ENCODE measurements at places on chromosomes 4 and X.
A peak's percentile ranks its signal among the peaks of the same experiment; 100 is the strongest.

DNA sequence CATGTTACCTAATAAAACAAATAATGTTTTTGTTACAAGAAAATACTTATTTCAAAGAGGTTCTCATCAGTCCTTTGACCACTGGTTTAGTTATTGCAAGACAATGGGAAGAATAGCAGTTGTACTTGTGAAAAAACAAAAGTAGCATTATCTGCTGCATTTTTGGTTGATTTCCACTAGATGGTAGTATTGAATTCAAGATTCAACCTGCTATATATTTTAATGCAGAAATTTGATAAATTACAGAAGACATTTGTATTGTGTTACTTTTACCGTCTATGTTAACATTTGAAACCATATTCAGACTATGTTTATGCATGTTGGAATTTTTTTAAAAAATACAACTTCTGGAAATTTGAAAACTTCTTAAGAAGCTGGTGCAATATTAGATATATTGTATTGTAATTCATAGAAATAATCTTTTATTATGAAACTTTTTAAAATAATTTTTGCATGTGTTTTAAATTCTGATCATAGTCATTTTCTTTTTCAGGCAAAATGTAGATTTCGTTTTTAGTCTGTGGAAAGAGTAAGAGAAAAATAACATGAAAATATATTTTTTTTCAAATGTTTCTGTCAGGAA is 56.4 kb downstream of the SPCS3 start:
- DNase-seq, result no peak

DNA sequence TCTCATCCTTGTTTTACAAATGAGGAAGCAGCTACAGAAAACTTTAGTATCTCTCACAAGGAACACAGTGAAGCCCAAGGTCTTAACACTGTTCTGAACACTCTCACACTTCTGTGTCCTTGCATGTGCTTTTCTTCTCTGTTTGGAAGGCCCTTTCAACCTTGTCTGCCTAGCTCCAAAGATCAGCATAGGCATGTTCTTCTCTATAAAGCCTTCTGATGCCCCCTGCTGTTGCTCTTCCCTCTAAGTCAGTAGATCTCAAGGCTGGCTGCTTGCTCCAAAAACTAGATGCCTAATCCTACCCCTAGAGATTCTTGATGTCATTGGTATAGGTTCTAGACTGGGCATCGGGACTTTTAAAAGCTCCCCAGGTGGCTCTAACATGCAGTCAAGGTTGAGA is 5.9 kb downstream of the APOO start:
- peak; percentile 76 for DNase-seq

- no peak for DNase-seq
These were observed 1041.0 kb upstream of the TENM3 start for GRCh38 chr4:181202240-181202639.

- DNase-seq, result no peak
These were observed 2.3 kb downstream of the SNCA start for GRCh38 chr4:89834486-89835209.

DNA sequence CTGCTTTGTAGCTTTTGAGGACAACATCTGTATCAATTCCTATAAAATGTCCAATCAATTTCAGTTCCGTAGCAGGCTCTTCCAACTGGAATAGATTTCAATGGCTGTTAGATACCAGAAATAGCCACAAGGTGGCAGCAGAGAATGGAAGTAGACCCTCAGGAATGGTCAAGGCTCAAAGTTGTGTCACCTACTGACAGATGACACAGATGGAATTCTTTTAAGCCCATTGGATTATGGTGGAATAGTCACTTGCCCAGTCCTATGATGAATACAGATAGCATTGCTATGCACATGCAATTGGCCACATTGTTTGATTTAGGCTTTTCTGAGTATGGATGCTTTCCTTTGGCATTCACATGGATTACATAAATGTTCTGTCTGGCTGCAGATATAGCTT is 130.4 kb upstream of the RADX start:
- peak; percentile 65 for DNase-seq

GRCh38 chrX:150465881-150466775 is 102.3 kb upstream of the MTM1 start:
- no peak for DNase-seq

DNA sequence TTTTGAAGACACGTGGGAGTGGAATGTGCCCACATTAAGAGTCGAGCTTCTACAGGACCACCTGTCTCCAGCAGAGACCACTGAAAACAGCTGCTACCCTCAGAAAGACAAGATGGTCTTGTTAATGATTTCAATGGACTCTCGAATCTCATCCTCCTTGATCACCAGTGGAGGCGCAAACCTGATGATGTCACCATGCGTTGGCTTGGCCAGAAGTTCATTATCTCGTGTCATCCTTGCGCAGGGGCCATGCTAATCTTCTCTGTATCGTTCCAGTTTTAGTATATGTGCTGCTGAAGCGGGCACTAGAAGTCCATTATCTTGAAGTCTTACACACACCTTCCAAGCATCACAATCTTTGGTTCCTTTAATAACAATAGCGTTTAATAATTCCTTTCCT is 23.3 kb downstream of the SPACA5B start:
- DNase-seq, result no peak

- DNase-seq, result no peak
These were observed 129.7 kb downstream of the RAPGEF2 start for GRCh38 chr4:159232465-159233106.

DNA sequence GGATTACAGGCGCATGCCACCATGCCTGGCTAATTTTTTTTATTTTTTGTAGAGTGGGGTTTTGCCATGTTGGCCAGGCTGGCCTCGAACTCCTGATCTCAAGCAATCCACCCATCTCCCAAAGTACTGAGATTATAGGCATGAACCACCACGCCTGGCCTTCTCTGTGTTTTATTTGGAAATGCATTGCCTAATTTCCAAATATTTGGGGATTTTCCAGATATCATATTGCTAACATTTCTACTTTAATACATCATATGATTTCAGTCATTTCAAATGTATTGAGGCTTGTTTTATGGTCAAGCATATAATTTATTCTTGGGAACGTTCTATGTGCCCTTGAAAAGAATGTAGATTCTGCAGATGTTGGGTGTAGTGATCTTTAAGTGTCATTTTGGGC is 38.8 kb downstream of the FGF2 start:
- DNase-seq, result no peak

DNA sequence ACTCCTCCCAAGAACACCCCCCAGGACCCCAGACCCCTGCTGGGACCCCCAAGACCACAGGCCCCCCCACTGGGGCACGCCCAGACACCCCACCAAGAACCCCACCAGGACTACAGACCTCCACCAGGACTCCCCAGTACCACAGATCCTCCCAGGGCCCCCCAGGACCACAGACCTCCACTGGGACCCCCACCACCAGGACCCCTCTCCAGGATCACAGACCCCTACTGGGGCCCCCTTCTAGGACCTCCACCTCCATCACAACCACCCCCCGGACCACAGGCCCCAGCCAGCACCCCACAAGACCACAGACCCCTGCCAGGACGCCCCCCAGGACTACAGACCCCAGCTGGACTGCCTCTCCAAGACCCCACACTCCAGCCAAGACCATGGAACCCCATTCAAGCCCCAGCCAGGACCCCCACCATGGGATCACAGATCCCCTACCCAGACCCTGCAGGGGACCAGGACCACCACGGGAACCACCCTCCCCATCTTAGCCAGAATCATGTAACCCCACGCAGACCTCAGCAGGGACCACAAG is 855 bp upstream of the DHRSX start:
- DNase-seq, result no peak

DNA sequence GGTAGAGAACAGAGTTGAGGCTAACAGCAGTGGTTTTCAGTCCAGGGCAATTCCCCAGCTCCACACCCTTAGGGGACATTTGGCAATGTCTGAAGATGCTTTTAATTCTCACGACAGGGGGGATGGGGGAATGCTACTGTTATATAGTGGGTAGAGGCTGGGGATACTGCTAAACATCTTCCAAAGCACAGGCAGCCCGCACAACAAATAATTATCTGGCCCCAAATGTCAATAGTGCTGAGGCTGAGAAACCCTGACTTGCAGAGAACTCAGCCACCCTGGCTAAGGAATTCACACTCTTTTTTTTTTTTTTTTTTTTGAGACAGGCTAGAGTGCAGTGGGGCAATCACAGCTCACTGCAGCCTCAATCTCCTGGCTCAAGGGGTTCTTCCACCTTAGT is 60.6 kb downstream of the POLR2B start:
- no peak for DNase-seq

DNA sequence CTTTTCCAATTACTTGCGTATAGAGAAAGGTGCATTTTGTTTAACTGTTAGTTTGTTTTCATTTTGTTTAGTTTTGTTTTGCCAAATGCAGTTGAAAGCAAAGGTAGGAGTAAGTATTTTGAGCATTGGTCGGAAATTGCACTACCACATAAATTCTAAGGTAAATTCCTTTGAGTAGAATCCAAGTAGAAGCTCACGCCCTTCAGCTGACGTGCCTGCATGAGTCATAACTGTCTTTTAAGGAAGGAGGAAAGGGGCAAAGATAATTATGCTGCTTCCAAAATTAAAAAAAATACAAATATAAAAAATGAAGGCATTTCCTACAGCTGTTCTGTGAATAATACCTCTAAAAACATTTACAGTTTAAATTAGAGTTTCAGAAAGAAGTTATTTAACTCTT is 110.2 kb upstream of the MYOZ2 start:
- peak; percentile 46 for DNase-seq

GRCh38 chrX:26915064-26915463 is 548.1 kb downstream of the PPP4R3C start:
- DNase-seq, result no peak

GRCh38 chr4:78644744-78645330 is 93.3 kb downstream of the ANXA3 start:
- DNase-seq, result peak; percentile 78

DNA sequence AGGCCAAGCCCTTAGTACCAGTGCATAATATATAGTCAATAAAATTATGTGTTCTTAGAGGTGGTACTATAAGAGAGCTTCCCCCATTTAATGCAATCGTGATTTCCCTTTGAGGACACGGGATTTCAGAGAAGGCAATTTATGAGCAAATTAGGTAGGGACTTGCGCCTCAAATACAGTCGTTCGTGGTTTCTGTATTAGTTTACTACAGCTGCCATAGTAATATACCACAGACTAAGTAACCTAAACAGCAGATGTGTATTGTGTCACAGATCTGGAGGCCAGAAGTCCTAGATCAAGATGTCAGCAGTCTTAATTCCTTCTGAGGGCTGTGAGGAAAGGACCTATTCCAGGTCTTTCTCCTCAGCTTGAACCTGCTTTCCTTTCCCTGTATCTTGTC is 1.5 kb upstream of the PUDP start:
- DNase-seq, result no peak

DNA sequence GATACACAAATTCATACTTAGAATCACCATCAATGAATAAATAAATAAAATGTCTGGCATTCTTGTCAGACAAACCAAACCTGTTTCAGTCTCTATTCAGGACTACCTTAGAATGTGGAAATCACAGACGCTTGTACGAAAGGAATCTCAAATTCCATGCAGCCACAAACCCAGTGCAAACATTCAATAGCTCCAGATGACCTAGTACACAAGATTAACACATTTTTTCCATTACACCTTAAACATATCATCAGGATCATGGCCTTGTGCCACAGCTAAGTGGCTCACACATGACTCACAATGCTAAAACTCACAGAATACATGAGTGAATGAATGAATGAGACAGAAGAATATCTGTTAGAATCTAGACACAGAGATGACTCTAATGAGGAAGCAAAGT is 134.2 kb downstream of the PWWP3B start:
- no peak for DNase-seq

GRCh38 chr4:87026800-87027495 is 92.1 kb downstream of the AFF1 start:
- DNase-seq, result no peak

DNA sequence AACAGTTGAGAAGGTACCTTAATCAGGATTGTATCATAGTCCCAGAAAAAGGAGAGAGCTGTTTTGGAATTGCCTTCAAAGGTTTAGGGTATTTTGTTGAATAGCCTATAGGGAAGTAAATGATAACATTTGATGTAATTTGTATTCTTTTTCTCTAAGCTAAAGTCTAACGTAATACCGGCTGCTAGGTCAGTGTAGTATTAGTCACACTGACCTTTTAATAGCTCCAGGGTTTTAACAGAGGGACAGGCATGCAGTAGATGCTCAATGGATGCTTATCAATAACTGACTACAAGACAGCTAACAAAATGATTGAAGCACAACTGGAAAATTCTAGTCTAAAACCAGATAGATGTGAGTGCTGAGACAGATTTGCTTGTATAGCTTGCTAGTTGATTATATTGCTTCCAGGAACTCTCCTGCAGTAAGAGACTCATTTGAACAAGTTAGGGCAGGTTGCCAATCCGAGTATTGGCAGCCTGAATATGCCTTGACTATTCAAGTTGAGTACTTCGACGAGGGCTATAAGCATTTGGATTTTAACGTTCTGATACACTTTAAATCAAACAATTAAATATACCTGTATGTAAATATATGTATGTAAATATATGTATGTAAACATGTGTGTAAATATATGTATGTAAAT is 16.5 kb upstream of the PNPLA4 start:
- no peak for DNase-seq

GRCh38 chr4:86151196-86151595 is 208.7 kb downstream of the MAPK10 start:
- no peak for DNase-seq

DNA sequence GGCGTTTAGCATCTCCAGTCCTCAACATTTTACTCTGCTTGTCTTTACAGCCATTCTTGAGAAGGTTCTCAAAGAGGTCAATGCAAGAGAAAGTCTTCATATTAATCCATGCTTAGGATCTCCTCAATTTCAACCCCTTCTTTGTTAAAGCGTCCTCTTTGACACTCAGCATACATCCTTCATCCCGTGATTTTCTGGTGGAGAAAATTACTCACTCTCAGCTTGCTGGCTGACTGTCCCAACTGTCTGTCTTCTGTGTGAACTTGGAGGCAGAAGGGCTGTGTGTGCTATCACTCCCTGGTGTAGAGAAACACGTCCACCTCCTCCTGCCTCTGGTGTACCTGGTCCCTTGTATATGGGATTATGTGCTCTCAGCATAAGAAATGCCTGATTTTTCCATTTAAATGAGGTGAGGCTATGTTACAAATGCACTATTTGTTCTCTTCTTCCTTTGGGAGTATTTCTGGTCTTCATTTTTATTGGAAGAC is 57.8 kb downstream of the GALNT7 start:
- DNase-seq, result no peak

Data from small intestine (tissue), 16 donors.